ENCODE measurements at places on chromosomes 7 and 10. TPM values are rescaled to one million over a fixed set of nuclear protein-coding genes. Genes with fewer than 3 reads are reported as not detected.

The EVX1 gene
- 1.4 TPM for polyA plus RNA-seq

The TAX1BP1 gene
- 36.8 TPM for polyA plus RNA-seq

The UCMA gene
- polyA plus RNA-seq: not detected

The DEPP1 gene
- 29.1 TPM for polyA plus RNA-seq

The CTNNA3 gene
- polyA plus RNA-seq: 17.8 TPM

The PHKG1 gene
- polyA plus RNA-seq: 2.1 TPM

The ADARB2 gene
- polyA plus RNA-seq: 10.4 TPM

The LIPF gene
- polyA plus RNA-seq: 1.3 TPM

The ASB10 gene
- polyA plus RNA-seq: 0.18 TPM

The CPA4 gene
- polyA plus RNA-seq: 0.94 TPM

The MPP7 gene
- polyA plus RNA-seq: 22.7 TPM

The STX1A gene
- polyA plus RNA-seq: 13.2 TPM

Data from testis (tissue), 5 donors.